Activated naive CD8-positive, alpha-beta T cell treated with anti-CD3 and anti-CD28 coated beads for 36 hours (primary cell): ENCODE measurements at places on chromosomes 2 and 18.

- H3K36me3 ChIP-seq, result no peaks in the 10 kb centered on the region
- peak; percentile 38 for DNase-seq
- peak overlapping the region; percentile 25 for H3K4me3 ChIP-seq
- peak overlapping the region; percentile 76 for H3K27ac ChIP-seq
- H3K27me3 ChIP-seq, result peaks cover 17% of the 10 kb centered on the region
- peaks cover 10% of the 10 kb centered on the region for H3K4me1 ChIP-seq
Observed at GRCh38 chr18:3305354-3305762, 43.4 kb downstream of the MYL12B start.

DNA sequence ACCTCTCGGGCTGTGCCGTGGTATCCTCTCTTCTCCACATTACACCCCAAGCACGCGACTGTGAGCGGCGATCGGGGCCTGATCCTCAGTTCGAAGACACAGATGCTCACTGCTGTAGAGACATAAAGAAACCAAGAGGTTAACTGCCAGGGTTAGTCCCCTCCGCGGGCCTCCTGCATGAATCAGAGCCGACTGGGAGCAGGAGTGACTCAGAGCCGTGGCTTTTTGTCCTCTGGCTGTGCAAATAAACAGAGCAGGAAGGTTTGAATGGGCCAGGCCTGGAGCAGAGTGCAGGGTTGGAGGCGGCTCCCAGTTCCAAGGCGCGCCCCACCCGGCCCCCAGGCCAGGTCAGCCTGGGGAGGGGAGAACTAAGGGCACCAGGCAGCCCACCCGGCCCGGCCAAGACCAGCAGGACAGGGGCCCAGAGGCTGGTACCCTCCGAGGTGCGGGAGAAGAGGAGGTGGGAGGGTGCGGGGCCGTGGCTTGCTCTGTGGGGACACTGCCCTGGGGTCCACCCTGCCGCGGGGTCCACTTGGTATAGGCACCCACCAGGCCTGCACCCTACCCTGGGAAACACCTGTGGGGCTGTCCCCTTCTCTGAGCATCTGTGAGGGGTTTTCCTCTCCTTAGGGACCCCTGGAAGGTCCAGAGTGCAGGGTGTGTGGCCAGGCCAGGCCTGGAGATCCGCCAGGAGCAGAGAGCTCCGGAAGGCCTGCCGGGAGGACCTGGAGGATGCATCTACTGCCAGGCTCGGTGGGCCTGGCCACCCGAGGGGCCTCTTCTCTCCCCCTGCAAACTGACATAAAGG, 16.5 kb downstream of the TWIST2 start:
- H3K36me3 ChIP-seq, result no peaks in the 10 kb centered on the region
- DNase-seq, result peak; percentile 42
- no peak overlapping the region for H3K4me3 ChIP-seq

DNA sequence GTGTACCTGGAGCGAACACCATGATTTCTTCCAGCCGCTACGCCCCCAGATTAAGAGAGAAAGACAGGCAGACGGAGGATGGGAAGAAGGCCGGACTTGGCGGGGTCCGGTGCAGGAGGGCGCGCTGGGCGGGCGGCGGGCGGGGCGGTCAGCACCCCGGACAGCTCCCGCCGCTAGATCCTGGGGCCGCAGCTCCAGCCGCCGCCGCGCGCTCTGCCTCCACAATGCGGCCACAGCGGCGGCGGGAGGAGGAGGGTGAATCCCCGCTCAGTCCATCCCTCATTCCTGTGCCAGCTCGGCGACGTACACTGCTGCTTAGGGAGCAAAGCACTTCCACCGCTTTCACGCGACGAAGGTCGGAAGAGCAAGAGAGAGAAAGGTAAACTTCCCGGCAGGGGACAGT, at the start of gene AKAIN1:
Gene AKAIN1, minus strand, starts transcription at position 226 of the 403 bp plus-strand sequence. Its CDS starts 204 bp downstream, at position 22.
- H3K4me1 ChIP-seq, result peaks cover 15% of the 10 kb centered on the region
- H3K27me3 ChIP-seq, result peaks cover 51% of the 10 kb centered on the region

- no peak overlapping the region for H3K4me3 ChIP-seq
- H3K4me1 ChIP-seq, result peaks cover 75% of the 10 kb centered on the region
- no peaks in the 10 kb centered on the region for H3K27me3 ChIP-seq
- H3K36me3 ChIP-seq, result peaks cover 55% of the 10 kb centered on the region
- no peak overlapping the region for H3K27ac ChIP-seq
- DNase-seq, result no peak
Observed at GRCh38 chr2:230910546-230911177, 14.4 kb downstream of the GPR55 start.

DNA sequence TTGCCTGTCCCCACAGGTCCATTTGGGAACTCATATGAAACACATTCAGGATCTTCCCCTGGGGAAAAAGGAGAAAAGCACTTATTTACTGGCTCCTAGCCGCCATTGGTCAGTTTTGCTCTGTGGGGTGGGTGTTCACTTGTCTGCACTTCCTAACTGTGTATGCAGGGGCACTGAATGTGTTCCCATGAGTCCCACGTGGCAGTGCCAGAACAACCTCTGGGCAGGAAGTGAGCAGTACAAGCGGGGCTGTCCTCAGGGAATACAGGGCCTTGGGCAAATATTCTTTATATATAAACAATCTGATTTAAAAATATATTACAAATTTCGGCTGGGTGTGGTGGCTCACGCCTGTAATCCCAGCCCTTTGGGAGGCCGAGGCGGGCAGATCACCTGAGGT, 21.8 kb upstream of the CTIF start:
- no peaks in the 10 kb centered on the region for H3K4me1 ChIP-seq
- H3K36me3 ChIP-seq, result no peaks in the 10 kb centered on the region
- no peak overlapping the region for H3K27ac ChIP-seq

DNA sequence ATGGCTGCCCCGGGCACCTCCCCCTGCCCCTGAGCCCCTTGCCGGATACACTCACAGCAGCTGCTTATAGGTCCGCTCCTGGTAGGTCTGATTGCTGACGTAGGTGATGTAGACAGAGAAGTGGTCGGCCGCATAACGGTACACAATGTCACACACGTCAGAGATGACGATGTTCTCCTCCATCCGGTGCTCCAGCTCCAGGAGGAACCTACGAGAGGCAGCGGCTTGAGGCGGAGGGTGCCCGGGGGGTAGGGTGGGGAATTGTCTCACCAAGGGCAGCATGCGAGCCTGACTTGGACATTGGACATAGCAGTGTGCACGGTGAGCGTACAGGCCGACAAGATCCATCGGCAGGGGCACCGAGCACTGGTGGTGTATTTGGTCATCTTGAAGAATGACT, 22.8 kb downstream of the SNORC start:
- H3K27me3 ChIP-seq, result peaks cover 9% of the 10 kb centered on the region
- no peaks in the 10 kb centered on the region for H3K36me3 ChIP-seq
- H3K27ac ChIP-seq, result no peak overlapping the region
- H3K4me1 ChIP-seq, result no peaks in the 10 kb centered on the region
- no peak for DNase-seq

GRCh38 chr2:126272401-126272800, 383.6 kb upstream of the GYPC start:
- no peak for DNase-seq
- no peak overlapping the region for H3K27ac ChIP-seq
- no peaks in the 10 kb centered on the region for H3K36me3 ChIP-seq
